OCI-M1 (cell line): ENCODE measurements at places on chromosomes 5 and 9.

GRCh38 chr9:137244486-137245449, 3.7 kb downstream of the TUBB4B start:
- no peak for DNase-seq

GRCh38 chr5:178208540-178209227, 4.4 kb downstream of the HNRNPAB start:
- DNase-seq = peak; percentile 33

DNA sequence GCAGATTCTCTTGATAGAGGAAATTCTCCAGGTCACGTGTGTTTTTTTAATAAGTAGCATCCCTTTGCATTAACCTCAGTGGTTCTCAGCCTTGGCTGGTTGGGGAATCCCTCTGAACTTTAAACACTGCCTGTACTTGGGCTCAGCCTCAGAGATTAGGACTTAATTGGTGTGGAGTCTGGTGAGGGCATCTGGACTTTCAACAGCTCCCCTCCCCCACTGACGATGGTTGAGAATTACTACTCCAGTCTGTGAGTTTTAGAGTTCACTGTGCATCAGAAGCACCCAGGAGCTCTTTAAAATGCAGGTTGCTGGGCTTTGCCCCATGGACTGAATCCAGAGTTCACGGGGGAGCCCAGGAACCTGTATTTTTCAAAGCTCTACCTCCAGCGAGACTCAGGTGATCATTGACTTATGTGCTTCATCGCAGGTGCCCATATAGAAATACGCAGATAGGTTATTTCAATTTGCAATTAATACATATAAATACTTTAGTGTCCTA, 71.4 kb downstream of the DAPK1 start:
- no peak for DNase-seq

DNA sequence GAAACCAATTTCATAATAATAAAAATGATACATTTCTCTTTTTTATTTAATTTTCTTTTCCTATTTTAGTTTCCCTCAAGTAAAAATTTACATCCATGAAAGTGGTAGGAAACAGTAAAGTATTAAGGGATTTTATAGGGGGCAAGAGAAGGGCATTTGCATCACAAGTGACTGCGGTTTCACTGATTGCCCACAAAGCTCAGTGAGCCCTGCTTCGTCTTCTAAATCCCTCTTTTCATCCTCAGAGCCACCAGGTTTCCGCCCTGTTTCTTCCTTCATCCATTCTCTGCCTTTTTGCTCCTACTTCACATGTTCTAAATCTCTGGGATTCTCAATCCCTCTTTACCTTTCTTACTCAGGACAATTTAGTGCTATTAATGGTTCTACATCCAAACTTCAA, 491.4 kb downstream of the LRRC70 start:
- no peak for DNase-seq

- no peak for DNase-seq
Measured at GRCh38 chr5:50766967-50767366, 100.5 kb downstream of the PARP8 start.

GRCh38 chr5:176772271-176773210, 37.8 kb upstream of the UNC5A start:
- DNase-seq = no peak

DNA sequence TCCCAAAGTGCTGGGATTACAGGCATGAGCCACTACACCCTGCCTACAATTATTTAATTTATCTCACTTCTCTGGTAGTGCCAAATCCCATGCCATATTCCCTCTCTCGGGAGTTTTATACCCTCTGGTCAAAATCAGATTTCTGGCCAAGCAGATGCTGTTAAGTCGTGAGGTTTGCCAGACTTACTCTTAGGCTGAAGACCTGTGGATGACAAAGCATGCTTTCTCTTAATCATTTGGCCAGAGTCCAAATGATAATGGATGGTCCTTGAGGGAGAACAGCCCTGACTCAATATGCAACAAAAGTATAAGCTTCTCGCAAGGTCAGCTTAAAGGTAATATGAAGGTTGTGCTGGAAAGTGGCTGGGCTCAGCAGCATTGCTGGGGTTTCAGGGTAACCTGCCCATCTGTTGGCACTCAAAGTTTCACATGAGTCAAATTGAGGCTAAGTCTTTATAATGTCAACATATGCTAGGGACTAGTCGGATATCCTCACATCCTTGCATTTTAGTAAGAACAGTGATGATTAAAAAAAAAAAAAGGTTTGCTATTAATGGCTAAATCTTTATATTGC, 280.1 kb downstream of the KIF4B start:
- DNase-seq = no peak

DNA sequence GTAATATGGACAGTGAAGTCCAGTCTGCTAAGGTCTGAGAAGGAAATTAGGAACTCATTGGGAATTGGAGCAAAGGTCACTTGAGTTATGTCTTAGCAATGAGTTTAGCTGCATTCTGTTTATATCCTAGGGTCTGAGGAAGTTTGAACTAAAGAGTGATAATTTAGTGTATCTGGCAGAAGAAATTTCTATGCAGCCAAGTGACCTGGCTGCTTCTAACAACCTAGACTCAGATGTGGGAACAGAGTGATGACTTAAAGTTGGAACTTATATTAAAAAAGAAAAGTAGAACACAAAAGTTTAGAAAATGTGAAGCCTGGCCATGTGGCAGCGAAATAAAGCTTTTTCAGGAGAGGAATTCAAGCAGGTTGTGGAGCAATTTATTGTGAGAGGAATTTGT, 106.2 kb downstream of the PRDM9 start:
- DNase-seq = no peak

DNA sequence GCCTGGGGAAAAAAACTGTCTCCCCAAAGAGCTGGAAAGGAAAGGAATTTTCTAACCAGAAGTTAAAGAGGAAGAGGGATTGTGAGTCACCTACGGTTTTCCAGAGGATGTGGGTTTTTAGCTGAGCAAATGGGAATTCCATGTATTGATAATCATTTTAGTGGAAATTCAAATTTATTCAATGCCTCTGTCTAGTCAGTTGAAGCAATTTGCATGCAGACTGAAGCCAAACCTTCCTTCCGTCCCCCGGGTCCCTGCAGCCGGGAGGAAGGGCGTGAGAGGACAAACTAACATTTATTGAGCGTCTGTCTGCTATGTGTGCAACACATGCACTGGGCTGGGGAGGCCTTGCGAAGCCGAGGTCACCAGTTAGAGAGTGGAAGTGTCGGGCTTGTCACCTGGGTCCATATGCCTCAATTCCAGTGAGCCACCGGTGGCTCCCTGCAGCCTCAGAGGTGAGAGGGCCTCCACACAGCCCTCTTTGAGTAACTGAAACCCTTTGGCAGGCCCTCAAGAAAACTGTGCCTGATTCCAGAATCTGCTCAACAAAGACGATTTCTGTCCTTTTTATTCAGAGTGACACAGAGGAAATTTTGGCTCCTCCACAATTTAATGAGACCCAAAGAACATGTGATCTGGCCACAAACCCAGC, 70.3 kb downstream of the COL27A1 start:
- no peak for DNase-seq

- DNase-seq = no peak
Measured at GRCh38 chr9:91817106-91817492, 132.9 kb downstream of the ROR2 start.

- no peak for DNase-seq
Measured at GRCh38 chr9:22100626-22101025, 91.5 kb upstream of the CDKN2B start.

- no peak for DNase-seq
Measured at GRCh38 chr5:151952238-151952637, 27.6 kb upstream of the GLRA1 start.

- no peak for DNase-seq
Measured at GRCh38 chr9:81266674-81267073, 422.7 kb downstream of the TLE1 start.

DNA sequence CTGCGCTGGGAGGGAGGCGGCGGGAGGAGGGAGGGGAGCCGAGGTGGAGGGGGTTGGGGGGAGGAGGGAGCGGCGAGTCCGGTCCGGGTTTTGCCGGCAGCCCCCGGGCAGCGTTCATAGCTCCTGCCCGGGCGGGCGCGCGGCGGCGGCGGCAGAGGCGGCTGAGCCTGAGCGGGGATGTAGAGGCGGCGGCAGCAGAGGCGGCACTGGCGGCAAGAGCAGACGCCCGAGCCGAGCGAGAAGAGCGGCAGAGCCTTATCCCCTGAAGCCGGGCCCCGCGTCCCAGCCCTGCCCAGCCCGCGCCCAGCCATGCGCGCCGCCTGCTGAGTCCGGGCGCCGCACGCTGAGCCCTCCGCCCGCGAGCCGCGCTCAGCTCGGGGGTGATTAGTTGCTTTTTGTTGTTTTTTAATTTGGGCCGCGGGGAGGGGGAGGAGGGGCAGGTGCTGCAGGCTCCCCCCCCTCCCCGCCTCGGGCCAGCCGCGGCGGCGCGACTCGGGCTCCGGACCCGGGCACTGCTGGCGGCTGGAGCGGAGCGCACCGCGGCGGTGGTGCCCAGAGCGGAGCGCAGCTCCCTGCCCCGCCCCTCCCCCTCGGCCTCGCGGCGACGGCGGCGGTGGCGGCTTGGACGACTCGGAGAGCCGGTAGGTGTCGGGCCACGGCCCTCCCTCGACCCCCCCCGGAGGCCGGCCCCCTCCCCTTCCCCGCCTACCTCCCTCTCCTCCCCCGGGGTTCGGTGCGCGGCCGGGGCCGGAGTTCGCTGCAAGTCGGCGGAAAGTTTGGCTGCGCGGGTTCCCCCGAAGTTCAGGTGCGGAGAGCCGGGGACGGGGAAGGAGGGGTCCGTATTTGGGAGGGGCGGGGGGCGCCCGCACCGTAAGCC, at the start of gene CXXC5:
Gene CXXC5, plus strand, starts transcription at position 145 of the 877 bp plus-strand sequence. CDS start 32,175 bp downstream, outside the sequence.
- peak; percentile 90 for DNase-seq

DNA sequence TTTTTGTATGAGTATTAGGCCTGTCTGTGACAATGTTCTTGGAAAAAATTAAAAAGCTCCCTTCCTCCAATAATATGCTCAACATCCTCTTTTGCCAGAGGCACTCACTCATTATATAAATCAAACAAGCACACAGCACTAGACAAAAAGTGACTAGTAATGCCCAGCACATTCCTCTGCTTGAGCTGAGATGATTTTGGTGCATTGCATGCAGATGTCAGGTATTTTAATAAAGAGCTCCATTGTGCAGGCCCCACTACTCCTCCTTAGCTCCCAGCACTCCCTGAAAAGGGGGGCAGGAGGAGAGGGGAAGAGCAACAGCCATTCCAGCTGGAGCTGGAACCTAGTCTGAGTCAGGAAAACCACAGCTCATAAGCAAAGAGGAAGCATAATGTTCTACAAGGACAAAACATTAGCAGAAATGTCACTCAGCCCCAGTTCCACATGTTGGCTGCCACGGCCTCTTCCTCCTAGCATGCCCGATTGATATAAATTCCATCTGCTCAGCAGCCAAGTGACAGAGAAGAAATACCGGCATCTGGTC, 348.5 kb downstream of the BNC2 start:
- DNase-seq = peak; percentile 8

DNA sequence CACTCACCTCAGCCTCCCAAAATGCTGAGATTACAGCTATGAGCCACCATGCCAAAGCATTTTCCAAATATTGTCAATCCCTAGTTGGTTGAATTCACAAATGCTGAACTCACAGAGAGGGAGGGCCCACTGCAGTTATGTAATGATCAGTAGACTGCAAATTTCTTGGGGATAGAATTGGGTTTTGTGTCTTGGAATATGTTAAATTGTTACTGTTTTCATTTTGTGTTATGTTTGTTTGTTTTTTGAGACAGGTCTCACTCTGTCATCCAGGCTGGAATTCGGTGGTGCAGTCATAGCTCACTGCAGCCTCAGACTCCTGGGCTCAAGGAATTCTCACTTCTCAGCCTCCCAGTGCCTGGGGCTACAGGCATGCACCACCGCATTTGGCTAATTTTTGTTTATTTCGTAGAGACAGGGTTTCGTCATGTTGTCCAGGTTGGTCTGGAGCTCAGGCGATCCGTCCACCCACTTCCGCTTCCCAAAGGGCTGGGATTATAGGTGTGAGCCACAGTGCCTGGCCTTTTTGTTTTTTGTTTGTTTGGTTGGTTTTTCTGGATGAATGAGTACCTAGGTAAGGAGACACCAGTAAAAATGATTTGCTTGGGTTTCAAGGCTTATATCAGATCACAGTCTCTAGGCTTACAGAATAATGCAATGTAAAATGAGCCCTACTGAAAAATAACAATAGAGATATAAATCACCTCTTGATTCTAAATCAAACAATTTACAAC, 31.5 kb upstream of the LMNB1 start:
- no peak for DNase-seq

DNA sequence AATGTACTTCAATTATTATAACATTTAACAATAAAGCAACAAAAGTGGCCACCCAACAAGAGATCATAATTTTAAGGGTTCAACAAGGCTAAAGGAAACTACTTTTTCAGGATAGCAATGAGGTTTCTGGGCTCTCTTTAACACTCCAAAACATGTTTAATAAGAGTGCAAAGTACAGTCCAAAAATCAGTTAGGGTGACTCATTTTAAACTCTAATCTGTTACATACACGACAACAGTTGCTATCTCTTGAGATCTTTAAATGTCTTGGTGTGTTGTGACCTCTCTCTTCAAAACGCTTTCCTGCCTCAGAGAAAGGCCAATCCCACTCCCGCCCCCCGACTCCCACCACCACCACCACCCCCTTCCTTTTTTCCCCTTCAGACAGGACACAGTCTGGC, 11.5 kb downstream of the NFIB start:
- DNase-seq = no peak

DNA sequence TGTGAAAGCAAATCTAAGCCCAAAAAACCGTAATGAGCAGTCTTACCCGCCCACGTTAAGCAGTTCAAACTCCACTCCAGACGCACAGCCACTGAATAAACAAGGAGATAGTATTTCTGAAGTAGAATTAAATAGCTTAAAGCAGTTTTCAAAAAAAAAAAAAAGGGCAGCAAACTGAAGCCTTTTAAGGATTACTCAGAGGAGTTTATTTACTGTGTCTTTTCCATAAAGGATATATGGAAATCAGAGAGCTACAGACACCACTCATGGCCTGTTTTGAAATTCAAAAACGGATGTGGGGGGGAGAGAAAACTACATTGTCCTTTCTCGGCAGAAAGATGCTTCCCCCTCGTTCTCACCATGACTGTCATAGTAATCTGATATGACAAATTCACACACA, 83.7 kb upstream of the IRX1 start:
- DNase-seq = no peak

- DNase-seq = no peak
Measured at GRCh38 chr9:104944871-104945270, 16.9 kb upstream of the ABCA1 start.

GRCh38 chr9:107172160-107172978, 110.7 kb upstream of the RAD23B start:
- peak; percentile 81 for DNase-seq

GRCh38 chr9:117178596-117179375, 236.1 kb downstream of the ASTN2 start:
- no peak for DNase-seq

GRCh38 chr9:110278080-110278707, 21.9 kb upstream of the TXN start:
- no peak for DNase-seq

DNA sequence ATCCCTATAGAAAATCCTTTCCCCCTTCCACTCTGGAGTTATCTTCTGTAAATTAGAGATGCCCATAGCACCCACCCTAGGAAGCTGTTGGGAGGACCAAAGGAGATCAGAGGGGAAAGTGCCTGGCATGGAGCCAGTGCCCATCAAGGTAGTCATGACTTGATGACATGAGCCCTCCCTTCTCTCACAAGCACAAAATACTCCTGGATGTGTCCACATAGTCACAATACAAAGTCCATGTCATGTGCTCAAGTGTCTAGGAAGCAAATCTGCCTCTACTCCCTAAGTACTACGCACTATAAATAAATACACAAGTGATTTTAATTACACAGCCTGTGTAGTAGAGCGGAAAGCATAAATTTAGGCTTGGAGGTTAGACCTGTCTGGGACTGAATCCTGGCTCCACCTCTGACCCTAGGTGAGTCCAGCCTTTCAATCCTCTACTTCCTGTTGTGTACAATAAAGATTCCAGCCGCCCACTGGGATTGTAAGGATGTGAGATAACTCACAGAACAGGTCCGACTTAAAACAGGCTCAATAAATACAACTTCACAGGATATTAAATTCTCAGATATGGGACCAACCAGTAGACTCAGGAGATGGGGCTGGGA, 30.6 kb downstream of the TTC39B start:
- DNase-seq = no peak
